ENCODE measurements at places on chromosomes 6 and 20.

DNA sequence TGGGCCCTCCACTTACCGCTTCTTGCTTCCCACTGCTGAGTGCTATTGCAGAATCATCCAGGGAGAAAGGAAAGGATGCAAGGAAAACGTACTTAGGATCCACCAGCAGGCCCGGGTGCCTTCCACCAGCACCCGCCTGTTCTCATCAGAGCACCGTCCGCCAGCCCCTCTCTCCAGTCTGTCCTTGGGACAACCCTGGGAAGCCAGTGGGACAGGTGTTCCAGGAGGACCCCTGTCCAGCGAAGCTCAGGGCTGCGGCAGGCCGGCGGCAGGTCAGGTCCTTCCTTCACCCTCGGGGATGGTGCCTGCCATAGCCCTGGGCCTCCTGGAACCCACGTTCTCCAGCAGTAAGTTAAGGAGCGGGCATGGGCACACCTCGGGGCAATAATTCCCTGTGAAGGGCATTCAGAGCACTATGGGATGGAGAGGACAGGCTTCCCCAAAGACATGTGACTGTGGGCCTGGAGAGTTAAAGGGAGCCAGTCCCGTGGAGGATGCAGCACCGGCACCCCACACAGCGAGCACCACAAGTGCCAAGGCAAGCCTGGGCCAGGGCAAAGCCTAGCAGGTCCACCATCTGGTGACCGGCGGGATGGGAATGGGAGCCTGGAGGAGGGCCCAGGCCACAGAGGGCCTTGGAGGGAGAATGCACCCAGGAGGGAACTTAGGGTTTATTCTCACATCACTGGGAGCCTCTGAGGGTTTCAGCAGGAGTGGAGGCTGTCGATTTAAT is 396.7 kb downstream of the TAF4 start:
- DNase-seq = no peak

DNA sequence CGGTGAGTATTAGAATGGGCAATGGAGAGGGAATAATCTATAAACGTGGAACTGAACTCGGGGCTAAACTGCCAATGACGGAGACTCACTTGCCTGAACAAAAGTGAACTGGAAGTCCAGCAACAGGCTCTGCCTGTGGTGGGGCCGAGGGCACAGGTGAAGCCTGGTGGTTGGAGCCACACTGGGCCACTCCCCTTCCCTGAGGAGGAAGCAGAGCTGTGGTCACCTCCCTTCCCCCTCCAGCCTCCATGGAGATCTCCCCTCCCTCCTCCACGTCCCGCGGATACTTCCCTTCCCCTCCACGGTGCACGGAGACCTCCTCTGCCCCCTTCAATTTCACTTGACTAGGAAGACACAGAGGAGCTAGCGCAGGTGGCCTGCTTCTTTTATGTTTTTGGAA is 14.7 kb upstream of the DSP start:
- DNase-seq = no peak

- peak; percentile 14 for DNase-seq
Measured at GRCh38 chr6:30323806-30324205, 2.9 kb upstream of the TRIM39 start.

DNA sequence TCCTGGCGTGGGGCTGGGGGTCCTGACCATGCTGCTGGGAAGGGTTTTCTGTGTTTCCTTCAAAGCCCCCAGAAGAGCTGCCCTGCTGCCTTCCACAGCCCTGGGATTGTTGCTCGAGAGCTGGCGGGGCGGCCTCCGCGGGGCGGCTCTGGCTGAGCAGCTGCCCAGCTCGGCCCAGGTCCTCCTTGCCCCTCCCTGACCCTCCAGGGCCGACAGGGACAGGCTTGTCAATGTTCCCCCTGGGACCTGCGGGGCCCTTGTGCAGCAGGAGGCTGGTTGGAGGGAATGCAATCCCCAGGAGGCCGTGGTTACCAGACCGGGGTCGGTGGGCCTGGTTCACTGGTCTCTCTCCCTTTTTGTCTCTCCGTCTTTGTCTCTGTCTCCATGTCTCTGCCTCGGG is 19.9 kb downstream of the GATA5 start:
- no peak for DNase-seq

DNA sequence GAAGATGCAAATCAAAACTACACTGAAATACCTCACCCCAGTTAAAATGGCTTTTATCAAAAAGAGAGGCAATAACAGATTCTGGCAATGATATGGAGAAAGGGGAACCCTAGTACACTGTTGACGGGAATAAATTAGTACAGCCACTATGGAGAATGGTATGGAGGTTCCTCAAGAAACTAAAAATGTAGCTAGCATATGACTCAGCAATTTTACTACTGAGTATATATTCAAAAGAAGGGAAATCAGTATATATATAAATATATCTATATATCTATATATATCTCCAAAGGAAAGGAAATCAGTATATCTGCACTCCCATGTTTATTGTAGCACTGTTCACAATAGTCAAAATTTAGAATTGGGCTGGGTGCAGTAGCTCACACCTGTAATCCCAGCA is 113.9 kb downstream of the KLHL32 start:
- no peak for DNase-seq

DNA sequence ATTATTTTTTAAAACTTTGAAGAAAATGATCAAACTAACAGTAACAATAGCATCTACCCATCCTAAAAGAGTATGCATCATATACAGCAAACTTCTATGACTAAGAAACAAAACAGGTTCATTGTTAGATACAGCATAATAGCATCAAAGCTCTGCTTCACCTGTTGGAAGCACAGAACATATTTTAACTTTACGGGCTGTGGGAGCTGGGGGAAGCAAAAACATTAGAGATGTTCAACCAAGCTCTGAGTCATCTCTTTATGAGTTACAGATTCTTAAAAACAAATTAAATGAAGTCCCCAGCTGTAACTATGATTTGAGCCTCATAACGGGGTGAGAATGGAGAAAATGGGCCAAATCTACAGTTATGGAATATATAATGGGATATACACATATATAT is 63.4 kb downstream of the SYNE1 start:
- DNase-seq = no peak

DNA sequence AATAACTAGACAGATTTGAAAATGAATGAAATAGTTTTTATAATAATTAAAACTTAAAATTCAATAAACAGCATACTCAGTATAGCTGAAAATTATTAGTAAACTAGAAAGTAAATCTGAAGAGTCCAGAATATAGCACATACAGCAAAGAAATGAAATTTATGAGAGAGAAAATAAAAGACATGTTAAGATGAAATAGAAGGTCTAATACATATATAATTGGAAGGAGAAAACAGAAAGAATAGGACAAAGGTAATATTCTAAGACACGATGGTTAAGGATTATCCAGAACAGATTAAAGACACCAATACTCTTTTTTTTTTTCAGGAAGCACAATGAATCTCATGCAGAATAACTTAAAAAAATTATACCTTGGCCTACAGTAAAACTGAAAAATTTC is 69.0 kb downstream of the SESN1 start:
- DNase-seq = no peak

DNA sequence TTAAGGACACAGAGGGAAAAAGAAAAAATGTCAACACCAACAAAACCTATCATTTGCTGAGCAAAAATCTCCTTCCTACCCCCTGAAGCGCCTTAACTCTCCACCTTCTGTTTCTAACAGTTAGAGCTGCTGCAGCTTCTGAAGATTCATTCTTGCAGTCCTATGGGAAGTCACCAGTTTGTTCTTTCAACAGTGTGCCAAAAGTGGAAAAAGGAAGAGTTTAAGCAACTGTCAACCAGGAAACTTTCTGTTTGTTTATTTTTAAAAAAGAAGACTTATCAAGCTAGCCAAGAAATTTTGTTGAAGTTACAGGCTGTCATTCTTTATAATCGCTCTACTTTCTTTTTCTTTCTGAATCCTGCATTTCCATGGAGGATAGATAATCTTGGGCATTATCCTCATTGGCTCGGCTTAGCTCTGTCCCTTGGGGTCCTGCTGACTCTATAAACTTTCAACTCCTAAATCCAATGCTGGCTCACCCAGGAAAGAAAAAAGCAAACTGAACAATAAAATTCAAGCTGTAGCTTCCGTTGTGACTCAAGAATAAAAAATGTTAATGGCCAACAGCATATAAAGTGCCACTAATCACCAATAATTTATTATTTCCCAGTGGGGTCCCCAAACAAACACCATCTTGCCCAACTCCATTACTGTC is 172.8 kb upstream of the CITED2 start:
- no peak for DNase-seq

- no peak for DNase-seq
Measured at GRCh38 chr6:153170511-153170910, 39.4 kb upstream of the RGS17 start.

DNA sequence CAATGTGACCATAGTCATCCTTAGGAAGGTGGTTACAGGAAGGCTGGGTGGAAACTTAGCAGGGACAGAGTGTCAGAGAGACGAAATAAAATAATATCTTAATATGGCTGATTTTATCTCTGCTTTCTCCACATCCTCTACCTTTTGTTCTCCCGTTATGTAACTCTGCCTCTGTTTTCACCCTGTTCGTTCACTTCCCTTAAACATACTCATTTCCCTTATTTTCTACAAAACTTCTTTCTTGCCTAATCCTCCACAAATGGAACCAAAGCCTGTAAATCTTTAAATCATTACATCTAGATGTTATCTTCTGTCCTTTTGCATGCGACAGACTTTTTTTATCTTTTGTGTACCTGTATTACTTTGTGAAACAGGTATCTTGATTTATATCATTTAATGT is 23.3 kb upstream of the CRIP3 start:
- no peak for DNase-seq

DNA sequence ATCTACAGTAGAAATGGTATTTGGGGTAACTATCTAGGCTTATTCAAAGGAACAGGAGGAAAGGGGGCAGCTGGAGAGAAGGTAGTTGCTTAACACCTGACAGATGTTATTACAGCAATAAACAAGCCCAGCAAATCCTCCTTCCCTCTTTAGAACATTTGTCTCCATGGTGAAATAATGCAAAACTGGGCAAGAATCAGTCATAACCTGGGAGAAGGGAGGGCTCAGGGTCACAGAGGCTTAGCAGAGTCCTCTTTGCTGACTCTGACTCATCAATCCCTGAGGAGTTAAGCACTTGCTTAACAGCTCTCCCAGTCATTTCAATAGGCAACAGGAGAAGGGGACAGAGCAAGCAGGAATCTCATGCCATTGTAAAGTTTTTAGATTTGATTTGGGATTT is 230.3 kb downstream of the IBTK start:
- DNase-seq = no peak

DNA sequence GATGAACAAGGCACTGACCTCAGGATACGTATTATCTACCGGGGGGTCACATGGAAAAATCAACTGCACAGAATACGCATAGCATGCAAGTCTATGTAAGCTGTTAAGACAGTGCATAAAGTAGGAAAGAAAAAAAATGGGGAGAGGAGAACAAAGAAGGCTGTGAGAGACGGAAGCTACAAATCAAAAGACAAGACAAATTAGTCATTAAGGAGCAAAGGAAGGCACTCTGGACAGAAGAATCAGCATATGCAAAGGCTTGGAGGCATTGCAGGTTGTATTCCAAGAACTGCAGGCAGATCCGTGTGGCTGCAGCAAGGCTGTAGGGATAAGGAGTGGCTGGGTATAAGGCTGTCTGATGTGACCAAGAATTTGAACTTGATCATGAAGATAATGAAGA is 89.0 kb downstream of the NRSN1 start:
- no peak for DNase-seq

GRCh38 chr20:49867453-49868215 is 47.7 kb downstream of the SPATA2 start:
- DNase-seq = no peak

- no peak for DNase-seq
Measured at GRCh38 chr20:11275740-11276139, 601.9 kb upstream of the JAG1 start.

All from CD4-positive, alpha-beta T cell treated with Interleukin-17A for 4 hours (primary cell).